ENCODE measurements at places on chromosomes 2 and 18. TPM values are rescaled to one million over a fixed set of nuclear protein-coding genes. Genes with fewer than 3 reads are reported as not detected.

GRCh38 chr2:103130857-103131256 lies 369.0 kb downstream of the TMEM182 start:
- H3K36me3 ChIP-seq: no peaks in the 10 kb centered on the region
- H3K4me3 ChIP-seq: no peak overlapping the region
- H3K4me1 ChIP-seq: no peaks in the 10 kb centered on the region
- no peak for DNase-seq
- H3K27me3 ChIP-seq: no peaks in the 10 kb centered on the region

DNA sequence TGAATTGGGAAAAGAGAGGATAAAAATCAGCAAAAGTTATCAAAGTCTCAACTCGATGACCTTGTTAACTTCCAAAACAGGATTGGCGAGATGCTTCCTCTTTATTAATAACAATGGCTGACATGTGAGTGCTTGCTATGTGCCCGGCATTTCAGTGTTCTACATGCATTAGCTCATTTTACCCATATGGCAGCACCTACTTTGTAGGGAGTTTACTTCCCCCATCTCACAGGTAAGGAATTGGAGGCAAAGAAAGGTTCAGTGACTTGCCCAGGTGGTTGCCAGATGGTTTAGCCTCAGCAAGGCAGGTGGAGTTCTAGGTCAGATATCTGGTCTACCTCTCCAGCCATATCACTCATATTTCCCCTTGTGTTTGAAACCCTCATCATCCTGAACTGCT lies 12.4 kb downstream of the TFCP2L1 start:
- H3K27me3 ChIP-seq: no peaks in the 10 kb centered on the region
- no peak for DNase-seq

SNED1 gene
- 9.6 TPM for total RNA-seq

ABCB11 gene
- total RNA-seq: not detected

DNA sequence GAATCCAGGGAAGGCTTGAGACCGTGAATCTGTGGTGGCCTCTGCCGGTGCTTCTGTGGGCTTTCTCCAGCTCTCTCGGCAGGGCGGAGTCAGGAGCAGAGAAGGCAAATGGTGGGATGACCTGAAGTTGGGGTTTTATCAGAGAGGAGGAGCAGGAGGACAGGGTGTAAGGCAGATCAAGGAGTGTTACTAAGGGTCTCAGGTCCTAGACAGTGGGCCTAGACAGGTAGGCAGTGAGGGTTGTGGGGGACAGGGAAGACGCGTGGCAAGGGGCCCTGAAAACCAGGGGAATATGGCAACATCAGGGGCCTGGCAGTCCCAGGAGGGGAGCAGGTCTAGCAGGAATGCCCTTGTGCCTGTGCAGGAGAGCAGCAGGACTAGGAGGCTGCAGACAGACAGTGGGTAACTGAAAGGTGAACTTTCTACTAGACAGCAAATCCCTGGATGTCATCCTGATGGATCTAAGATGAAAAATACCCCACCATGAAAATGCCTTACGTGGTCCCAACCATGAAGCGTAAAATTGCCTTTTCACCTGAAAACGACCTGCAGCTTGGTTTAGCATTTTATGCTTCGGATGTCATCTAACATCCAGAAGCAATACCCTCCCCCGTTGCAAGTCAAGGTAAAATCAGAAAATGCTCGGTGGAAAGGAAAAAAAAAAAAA lies 42.1 kb downstream of the SRSF7 start:
- no peaks in the 10 kb centered on the region for H3K27me3 ChIP-seq
- H3K36me3 ChIP-seq: no peaks in the 10 kb centered on the region
- no peak for DNase-seq
- H3K4me3 ChIP-seq: no peak overlapping the region
- no peaks in the 10 kb centered on the region for H3K4me1 ChIP-seq
- no peak overlapping the region for H3K27ac ChIP-seq

GRCh38 chr18:616380-616995 lies 19.7 kb downstream of the CLUL1 start:
- H3K4me1 ChIP-seq: no peaks in the 10 kb centered on the region
- H3K27ac ChIP-seq: no peak overlapping the region
- DNase-seq: no peak
- H3K27me3 ChIP-seq: peaks cover 44% of the 10 kb centered on the region

HSPD1 gene
- total RNA-seq: 532 TPM
